Daoy (cell line): ENCODE measurements at places on chromosomes 5 and 9. TPM values are rescaled to one million over a fixed set of nuclear protein-coding genes. Genes with fewer than 3 reads are reported as not detected.

C6 gene
- not detected in 2 replicates for total RNA-seq

TRPM3 gene
- under 0.01 TPM in 1 of 2 replicates, not detected in the other for total RNA-seq

SKIC3 gene
- total RNA-seq, result 62.5 and 71.6 TPM in 2 replicates

SPINK4 gene
- not detected in 2 replicates for total RNA-seq

- peak; percentile 100 for DNase-seq
Measured at GRCh38 chr9:127555840-127556820, 55.9 kb upstream of the STXBP1 start.

- peak; percentile 36 for DNase-seq
Measured at GRCh38 chr9:135244271-135245221, 157.1 kb downstream of the OLFM1 start.

DNA sequence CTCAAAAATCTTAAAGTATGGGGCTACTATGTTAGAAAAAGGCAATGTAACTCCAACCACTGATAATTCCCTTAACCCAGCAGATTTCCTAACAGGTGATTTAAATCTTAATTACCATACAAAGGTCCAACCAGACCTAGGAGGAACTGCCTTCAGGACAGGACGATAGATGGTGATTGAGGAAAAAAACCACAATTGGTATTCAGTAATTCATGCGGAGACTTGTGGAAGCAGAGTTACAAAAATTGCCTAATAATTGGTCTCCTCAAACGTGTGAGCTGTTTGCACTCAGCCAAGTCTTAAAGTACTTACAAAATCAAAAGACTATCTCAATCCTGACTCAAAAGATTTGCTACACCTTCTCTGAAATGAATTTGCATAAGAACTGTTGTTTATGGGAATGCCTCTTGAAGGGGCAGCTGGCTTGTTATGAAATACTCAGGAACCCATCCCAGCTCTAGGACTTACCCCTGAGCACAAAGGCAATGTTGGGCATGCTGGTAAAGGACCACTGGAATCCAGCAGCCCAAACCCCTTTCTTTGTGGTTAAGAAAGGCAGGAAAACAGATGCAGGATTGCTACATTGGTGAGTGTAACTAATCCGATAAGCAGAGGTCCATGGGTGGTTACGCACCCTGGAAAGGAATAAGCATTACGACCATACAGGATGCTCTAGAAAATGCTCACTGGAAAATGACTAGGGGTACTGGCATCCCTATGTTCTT lies 26.7 kb upstream of the EPB41L4A start:
- no peak for DNase-seq

GRCh38 chr5:173057062-173057924 lies 1.1 kb downstream of the CREBRF start:
- peak; percentile 99 for DNase-seq

- peak; percentile 77 for DNase-seq
Measured at GRCh38 chr5:3320317-3320875, 275.2 kb upstream of the IRX1 start.

DNA sequence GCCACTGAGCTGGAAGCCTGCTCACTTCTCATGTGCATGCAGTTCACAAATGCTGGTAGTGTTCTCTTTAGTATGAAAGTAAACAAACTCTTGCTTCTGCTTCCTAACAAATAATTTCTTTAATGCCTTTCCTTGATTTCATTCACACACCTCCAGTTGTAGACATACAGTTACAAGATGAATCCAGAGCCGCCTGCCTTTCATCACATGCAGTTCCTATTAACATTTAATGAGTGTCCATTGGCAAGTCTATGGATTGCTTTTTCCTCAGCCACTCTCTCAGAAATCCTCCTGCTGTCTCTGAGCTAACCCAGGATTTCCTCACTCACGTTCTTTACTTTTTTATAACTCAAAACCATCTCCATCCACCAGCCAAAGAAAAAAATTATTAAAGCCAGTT lies 408.6 kb downstream of the BNC2 start:
- DNase-seq, result no peak

DNA sequence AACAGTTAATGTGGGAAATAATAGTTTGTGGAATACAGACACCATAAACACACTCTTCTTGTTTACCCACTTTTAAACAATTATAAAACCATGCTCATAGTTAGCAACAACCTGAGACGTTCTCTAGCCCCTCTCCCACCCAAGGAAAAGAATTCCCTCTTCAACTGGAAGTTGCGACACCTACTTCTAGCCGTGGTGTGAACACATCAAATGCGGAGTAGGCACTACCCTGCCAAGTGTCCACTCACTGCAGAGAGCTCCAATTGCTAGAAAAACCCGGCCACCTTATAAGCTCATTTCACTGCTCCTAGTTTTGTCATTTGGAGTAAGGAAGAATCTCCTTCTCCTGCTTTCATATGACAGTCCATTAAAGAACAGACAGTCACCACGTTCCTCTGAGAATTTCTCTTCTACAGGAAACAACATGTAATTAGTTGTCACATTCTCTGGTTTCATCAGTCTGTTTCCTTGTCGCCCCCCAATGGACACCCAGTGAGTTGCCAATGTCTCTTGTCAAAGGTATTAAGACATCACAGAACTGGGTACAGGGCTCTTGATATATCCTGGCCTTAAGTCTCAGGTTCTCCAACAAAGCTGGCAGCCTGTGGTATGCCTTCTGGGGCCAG lies 47.3 kb downstream of the PRLR start:
- peak; percentile 29 for DNase-seq

DNA sequence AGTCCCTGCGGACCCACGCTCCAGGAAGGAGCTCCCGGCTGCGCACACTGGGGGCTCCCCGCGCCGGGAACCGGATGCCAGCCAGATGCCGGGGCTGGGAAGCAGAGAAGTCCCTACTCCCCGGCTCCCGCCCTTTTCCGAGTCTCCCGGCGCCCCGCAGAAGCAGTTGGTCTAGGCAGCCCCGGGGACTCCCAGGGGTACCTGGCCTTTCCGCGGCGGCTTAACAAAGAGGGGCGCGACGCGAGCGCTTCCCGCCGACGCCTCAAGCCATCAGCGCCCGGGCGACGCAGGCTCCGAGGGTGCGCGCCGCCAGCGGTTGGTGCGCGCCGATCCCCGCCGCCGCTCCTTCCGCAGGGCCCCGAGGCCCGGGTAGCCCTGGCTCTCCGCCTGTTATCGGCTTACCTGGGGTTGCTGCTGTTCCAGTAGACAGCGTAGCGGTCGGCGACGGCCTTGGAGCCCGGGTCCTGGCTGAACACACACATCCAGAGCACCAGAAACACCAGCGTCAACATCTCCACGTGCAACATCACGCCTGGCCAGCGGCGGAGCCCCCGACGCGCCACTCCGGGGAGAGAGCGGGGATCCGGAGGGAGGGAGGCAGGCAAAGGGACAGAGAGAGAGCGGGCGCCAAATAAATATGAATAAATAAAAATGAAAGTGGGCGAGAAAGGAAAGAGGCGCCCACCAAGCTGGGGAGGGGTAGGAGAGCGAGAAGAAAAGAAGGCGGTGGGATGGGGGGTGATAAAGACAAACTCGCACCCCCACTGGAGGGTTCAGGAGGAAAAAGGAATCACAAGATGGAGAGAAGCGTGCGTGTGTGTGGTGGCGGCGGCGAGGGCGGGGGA lies 428 bp downstream of the EFNA5 start:
- peak; percentile 70 for DNase-seq

DNA sequence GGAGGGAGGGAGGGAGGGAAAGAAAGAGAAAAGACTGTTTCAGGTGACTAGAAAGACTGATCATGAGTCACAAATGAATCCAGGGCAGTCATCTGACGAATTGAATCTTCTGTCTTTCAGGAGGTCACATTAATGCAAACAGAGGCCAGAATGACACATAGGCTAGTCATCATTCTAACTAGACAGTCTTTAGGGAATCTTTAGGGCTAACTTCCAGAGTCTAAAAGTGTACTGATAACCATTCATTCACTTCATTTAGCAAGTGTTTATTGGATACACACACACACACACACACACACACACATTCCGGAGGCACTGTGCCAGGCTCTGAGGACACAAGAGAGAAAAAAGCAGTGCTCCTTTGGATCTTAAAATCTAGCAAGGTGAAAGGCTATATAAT lies 156.7 kb downstream of the EBF1 start:
- DNase-seq, result peak; percentile 83

DNA sequence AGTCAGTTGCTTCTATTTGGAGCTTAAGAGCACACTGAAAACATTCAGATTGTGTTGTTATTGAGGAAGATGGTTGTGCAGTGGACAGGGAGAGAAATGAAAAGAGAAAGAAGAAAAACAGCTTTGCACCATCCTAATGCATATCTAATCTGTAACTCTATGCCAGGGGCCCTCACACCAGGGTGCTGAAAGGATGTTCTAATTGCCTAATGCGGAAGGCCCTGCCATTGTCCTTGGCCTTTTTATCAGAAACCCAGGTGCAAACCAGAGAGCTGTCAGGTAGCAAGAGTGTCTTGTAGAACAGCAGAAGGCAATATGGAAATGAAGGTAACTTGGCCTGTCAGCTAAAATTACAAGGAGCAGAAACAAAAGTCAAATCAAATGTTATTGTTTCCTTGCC lies 384.5 kb upstream of the PIK3R1 start:
- no peak for DNase-seq

- no peak for DNase-seq
Measured at GRCh38 chr9:124214116-124214515, 43.6 kb upstream of the NEK6 start.
